ENCODE measurements at places on chromosomes 5 and 9.

- peak; percentile 76 for DNase-seq
Observed at GRCh38 chr5:96226941-96227552, 206.0 kb downstream of the PCSK1 start.

DNA sequence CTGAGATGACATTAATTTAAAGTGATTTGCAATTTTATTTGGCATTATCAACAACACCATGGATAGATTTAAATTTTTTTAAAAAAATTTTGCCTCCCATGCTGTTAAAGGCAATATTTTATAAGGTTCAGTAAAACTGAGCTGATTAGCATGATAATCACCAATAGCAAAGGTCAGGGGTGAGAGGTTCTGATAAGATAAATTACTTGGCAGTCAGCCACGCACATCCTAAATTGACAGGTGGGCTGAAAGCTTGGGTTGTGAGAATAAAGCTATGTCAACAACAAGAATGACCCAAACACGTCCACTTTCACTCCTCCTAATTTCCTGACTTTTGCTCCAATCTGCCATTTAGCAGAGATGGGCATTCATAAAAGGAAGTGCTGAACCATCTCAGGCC is 127.1 kb downstream of the LHFPL2 start:
- no peak for DNase-seq

- DNase-seq = no peak
Observed at GRCh38 chr5:158937381-158937952, 162.2 kb downstream of the EBF1 start.

DNA sequence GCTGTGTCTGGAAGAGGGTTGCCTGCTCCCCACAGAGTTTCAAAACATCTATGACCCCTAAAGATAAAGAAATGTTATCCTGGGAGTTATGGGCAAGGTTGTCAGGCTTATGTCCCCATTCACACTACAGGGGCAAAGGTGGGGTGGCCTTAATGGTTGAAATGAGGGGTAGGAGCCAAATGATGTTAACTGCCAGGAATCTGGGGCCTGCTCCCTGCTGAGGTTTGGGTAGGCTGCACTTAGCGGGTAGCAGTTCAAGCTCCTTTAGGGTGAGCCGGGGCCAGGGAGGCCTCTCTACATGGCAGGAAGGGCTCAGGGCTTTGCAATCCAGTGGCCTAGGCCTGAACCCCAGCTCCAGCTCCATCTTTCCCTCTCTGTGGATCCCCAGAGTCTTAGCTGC is 3.0 kb downstream of the FGF18 start:
- DNase-seq = no peak

DNA sequence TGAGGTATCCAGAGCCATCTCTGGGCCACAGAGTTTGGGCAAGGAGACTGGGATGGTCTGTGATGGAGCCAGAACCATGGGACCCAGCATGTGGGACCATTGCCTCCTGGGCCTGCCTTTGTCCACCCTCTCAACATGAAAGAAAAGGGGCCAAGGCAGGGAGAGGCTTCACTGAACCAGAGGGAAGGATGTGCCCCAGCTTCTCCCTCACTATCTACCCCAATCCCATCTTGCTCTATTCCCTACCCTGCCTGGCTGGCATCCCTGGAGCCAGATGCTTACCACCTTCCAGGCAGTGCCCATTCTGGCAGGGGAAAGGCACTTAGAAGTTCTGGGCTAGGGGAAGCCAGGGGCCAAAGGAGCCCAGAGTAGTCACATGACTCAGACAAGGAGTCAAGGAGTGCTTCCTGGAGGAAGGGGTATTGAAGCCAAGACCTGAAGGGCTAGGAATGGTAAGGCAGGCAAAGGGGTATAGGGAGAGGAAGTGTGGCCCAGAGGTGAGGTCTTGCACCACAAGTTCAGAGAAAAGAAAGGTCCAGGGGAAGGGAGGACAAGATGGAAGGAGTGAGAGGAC is 9.8 kb downstream of the PDLIM4 start:
- DNase-seq = no peak

DNA sequence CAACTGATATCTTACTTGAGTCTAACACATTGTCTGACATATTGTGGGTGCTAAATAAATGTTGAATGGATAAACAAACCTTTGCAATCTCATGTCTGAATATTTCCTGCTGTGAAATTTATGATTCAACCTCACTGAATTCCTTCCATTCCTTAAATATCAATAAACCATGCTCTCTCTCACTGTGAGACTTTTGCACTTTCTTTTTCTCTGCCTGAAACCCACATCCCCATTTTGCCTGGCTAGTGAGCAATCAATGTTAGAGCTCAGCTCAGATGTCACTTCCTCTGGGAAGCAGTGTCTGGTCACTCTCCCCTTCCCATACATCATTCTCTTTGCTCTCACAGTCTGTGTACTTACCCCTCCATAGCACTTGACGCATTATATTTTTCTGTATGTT is 383.7 kb upstream of the TRPC7 start:
- DNase-seq = no peak

- no peak for DNase-seq
Observed at GRCh38 chr5:120164986-120165385, 299.1 kb upstream of the PRR16 start.
